ENCODE measurements at places on chromosomes 7 and 10.

GRCh38 chr7:618539-619367 lies 99.1 kb upstream of the PDGFA start:
- DNase-seq = peak; percentile 56

- no peak for DNase-seq
Measured at GRCh38 chr10:61688551-61689308, 26.0 kb downstream of the CABCOCO1 start.

- DNase-seq = no peak
Measured at GRCh38 chr7:22238354-22239311, 118.3 kb downstream of the RAPGEF5 start.

GRCh38 chr7:30447466-30447865 lies 31.1 kb downstream of the NOD1 start:
- DNase-seq = no peak

- no peak for DNase-seq
Measured at GRCh38 chr7:124843336-124843735, 77.7 kb upstream of the GPR37 start.

- no peak for DNase-seq
Measured at GRCh38 chr10:32273336-32273735, 73.6 kb downstream of the EPC1 start.

DNA sequence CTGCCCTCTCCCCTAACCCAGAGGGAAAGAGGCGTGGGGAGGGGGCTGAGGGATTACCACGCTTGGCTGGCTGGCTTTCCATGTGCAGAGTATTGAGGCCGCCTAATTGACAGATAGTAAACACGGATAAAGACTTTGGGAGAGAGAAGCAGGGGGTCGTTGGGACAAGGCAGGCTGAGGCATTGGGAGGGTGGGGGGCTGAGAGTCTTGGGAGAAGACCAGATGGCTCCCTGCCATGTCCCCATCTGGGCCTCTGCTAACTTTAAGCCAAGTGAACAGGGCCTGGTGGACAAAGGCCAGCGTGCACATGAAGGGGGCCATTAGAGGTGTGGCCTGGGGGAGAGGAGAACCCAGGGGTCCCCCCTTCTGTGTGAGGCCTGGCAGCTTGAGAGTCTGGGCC lies 55.4 kb upstream of the MXI1 start:
- DNase-seq = no peak

Data from effector CD4-positive, alpha-beta T cell (primary cell).